Right renal cortex interstitium (tissue), 3 donors: ENCODE measurements at places on chromosomes 5 and 9.

DNA sequence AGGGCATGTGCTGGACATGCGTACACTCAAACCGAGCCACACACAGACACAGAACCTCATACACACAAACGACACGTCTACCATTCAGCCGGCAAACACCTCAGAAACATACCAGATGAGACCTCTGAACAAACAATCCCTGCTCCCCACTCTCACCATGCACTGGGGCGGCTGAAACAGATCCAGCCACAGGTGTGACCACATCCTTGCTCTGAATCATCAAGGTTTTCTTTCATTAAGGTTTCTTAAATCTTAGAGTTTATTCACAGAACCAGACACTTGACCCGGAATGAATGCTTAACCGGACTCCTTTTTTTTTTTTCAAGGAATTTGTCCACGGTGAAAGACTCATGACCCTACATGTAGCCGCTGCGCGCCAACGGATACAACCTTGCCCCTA lies 26.2 kb downstream of the TERT start:
- no peak for DNase-seq

- DNase-seq, result no peak
Measured at GRCh38 chr5:81751836-81752643, 1.1 kb upstream of the SSBP2 start.

- no peak for DNase-seq
Measured at GRCh38 chr5:73135429-73136054, 15.2 kb downstream of the TMEM171 start.

DNA sequence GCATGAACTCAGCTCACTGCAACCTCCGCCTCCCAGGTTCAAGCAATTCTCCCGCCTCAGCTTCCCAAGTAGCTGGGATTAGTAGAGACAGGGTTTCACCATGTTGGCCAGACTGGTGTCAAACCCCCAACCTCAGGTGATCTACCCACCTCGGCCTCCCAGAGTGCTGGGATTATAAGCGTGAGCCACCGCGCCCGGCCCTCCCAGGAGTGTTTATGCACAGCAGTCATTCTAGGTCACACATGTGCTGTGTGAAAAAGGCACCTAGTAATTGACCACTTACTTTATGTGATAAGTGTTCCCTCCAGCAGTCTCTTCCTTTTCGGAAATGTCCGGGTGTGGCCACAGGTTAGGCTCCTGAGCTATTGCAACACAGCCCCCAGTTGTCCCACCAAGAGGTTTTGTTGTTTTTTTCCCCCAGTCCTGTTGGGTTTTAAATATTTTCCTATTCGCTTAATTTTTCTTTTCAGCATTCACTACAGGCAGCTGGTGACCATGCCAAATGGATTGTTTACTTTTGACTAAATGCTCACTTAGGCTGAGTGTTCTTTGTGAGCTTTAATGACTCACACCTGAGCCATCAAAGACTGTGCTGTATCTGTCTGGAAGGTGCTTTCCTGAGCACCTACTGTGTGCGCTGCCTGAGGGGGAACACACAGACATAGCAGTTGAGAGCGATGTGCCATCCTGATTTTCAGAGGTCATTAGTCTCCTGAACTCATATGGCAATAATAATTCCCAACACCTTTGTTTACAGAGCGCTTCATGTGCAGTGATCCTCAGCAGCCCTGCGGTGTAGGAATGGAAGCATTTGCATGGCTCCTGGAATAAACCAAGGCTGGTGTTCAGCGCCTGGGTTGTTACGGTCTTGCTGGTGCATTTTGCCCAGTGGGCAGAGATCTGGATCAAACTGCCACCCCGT lies 94.3 kb downstream of the MVB12B start:
- no peak for DNase-seq
